ENCODE measurements at places on chromosomes 5 and 9. TPM values are rescaled to one million over a fixed set of nuclear protein-coding genes. Genes with fewer than 3 reads are reported as not detected.

The CDO1 gene
- 0.34 TPM for total RNA-seq

The LIX1 gene
- not detected for total RNA-seq

GRCh38 chr9:136577941-136578625, 32.2 kb upstream of the NOTCH1 start:
- no peak for DNase-seq

- no peak for DNase-seq
Measured at GRCh38 chr9:110041452-110041851, 166.5 kb downstream of the C9orf152 start.
